ENCODE measurements at places on chromosomes 13 and 19. TPM values are rescaled to one million over a fixed set of nuclear protein-coding genes. Genes with fewer than 3 reads are reported as not detected.

- DNase-seq = no peak
These were observed 15.3 kb downstream of the ZNF536 start for GRCh38 chr19:30387311-30388115.

DNA sequence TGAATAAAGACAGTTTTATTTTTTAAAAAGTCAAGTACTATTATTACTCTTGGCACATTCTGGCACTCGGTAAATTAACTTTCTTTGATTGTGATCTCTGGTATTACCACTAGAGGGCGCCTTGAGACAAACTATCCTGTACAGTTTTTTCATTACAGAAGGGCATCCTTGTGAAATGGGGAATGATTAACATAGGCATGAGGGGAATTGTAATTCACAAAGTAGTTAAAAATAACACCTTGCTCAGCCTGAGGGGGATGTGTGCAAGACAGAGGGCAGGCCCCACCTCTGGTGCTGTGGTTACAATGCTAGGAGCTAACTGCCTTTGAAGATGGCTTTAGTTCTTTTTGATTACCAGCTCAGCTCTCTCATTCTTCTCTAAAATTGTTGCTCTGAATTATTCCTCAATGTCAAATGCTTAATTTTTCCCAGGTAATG is 24.2 kb upstream of the C1QTNF9B start:
- peak; percentile 38 for DNase-seq

KLHL1 gene
- total RNA-seq = not detected

- DNase-seq = no peak
These were observed 421.0 kb upstream of the TSHZ3 start for GRCh38 chr19:31770223-31770622.

DNA sequence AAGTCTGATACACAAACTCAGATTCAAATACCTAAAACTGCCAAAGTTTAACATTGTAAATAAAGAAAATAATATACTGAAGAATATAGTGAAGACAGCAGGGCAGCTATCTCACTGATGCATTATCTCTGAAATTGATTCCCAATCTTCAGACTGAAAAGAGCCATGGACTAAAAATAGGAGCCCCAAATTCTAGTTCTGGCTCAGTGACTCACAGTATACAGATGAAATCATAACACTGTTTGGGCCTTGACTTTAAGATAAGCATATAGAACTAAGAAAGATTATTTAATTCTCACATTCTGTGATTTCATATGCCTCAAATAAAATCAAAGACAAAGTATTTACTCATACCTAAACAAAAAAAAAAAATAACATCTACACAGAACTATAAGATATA is 53.9 kb downstream of the RBM26 start:
- no peak for DNase-seq

GRCh38 chr19:41843371-41843770 is 1.1 kb downstream of the LYPD4 start:
- DNase-seq = no peak

- no peak for DNase-seq
These were observed 1.5 kb downstream of the AMER2 start for GRCh38 chr13:25170554-25171111.

- DNase-seq = peak; percentile 59
These were observed 2.6 kb upstream of the MCEMP1 start for GRCh38 chr19:7674010-7675005.

PDE4C gene
- 2.4 TPM for total RNA-seq

PODNL1 gene
- not detected for total RNA-seq

ATP4A gene
- not detected for total RNA-seq

DNA sequence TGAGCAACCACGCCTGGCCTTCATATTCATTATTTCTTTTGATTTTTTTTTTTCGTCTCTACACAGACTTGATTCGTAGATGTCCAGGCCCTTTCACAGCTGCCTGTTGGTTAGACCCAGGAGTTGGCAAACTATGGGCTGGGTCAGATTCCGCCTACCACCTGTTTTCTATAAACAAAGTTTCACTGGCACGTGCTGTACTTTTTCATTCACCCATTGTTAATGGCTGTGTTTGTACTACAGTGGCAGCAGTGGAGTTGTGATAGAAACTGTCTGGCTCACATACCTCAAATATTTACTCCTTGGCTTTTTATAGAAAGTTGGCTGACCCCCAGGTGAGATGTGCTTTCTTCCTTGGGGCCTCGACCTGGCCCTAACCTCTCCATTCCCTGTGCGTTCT is 72.9 kb upstream of the TEX29 start:
- DNase-seq = no peak

GRCh38 chr19:42423462-42424344 is 3.5 kb downstream of the LIPE start:
- DNase-seq = peak; percentile 91

DNA sequence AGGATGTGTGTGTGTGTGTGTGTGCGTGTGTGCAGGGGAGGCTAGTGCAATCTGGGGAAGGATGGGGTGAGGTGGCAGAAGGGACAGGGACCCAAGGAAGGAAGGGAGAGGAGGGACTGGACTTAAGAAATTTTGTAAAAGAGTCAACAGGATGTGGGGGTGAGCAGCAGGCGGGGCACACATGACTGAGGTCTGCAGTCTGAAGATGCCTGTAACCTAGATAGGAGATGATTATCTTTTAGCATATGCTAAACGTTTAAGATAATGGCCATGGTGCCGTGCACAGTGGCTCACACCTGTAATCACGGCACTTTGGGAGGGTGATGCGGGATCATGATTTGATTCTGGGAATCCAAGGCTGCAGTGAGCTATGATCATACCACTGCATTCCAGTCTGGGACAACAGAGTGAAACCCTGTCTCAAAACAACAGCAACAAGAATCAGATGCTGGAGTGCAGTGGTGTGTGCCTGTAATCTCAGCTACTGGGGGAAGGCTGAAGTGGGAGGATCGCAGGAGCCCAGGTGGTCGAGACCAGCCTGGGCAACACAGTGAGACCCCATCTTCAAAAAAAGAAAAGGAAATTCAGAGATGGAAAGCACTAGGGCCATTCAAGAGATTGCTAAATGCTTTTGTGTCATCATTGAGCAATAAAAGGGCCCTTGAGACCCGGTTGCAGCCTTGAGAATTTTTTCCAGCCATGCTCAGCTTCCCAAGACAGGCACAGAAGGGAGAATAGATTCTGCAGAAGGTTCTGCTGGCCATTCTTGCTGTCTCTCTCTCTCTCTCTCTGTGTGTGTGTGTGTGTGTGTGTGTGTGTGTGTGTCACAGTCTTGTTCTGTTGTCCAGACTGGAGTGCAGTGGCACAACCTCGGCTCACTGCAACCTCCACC is 3.8 kb upstream of the ZNF414 start:
- DNase-seq = no peak

GRCh38 chr13:31394506-31394905 is 194.7 kb downstream of the B3GLCT start:
- no peak for DNase-seq

DNA sequence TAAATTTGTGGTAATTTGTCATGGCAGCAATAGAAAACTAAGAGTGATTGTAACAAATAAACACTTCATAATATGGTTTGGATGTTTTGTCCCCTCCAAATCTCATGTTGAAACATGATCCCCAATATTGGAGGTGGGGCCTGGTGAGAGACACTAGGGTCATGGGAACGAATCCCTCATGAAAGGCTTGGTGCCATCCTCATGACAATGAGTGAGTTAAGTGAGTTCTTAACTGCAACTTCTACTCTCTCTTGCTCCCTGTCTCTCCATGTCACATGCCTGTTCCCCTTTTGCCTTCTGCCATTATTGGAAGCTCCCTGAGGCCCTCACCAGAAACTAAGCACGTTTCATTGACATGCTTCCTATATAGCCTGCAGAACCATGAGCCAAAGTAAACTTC is 1233.2 kb downstream of the OLFM4 start:
- DNase-seq = no peak

DNA sequence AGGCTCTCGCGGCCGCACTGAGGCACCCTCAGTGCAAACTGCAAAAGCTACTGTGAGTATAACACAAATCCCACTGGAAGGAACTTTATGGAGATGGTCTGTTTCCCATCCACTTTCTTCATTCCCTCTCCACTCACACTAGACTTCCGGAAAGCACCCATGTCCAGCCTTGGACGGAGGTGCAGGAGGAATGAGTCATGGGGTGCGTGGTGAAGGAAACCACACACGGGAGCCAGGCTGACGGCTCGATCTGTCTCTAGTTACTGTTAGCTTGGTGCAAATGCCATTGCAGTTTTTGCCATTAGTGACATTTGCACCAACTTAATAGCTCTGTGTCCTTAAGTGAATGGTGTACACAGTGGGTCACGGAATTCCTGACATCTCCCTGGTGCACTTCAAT is 14.6 kb downstream of the NLRP8 start:
- no peak for DNase-seq

- no peak for DNase-seq
These were observed 767 bp downstream of the ETV2 start for GRCh38 chr19:35642312-35642711.

DNA sequence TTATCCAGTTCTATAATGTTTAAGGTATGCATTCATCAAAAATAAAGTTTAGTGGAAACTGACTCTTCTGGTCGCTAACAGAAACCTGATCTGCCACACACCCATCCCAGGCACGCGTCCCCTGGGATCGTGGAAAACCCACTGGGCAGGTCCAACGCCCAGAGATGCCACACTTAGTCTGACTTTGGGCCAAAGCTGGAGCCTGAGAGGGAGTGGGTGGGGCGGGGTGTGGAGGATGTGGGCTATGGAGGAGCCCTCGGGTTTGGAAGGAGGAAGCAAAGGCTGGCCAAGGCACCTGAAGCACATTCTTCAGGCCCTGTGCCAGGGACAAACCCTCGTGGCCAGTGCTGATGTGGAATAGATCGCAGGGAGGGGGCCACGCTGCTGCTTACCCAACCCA is 2.5 kb downstream of the IGFL1 start:
- peak; percentile 70 for DNase-seq

DNA sequence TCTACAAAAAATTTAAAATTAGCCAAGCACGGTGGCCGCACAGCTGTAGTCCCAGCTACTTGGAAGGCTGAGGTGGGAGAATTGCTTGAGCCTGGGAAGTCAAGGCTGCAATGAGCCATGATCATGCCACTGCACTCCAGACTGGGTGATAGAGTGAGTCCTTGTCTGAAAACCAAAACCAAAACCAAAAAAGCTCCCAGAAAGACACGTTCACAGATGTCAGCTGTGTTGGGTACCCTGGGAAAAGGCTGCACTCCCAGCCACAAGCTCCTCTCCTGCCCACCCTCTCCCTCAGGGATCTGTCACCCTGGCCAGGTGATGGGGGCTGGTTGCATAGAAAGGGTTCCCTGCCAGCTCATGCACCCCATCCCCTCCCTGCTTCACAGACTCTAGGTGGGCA is 53.3 kb downstream of the RNF6 start:
- DNase-seq = no peak

NCR1 gene
- not detected for total RNA-seq

- no peak for DNase-seq
These were observed 17.0 kb downstream of the KL start for GRCh38 chr13:33033051-33033812.

AMER2 gene
- total RNA-seq = not detected

GRCh38 chr19:17599780-17600179 is 44.3 kb downstream of the COLGALT1 start:
- no peak for DNase-seq

COX6B1 gene
- total RNA-seq = 488 TPM

TEX101 gene
- not detected for total RNA-seq

DNA sequence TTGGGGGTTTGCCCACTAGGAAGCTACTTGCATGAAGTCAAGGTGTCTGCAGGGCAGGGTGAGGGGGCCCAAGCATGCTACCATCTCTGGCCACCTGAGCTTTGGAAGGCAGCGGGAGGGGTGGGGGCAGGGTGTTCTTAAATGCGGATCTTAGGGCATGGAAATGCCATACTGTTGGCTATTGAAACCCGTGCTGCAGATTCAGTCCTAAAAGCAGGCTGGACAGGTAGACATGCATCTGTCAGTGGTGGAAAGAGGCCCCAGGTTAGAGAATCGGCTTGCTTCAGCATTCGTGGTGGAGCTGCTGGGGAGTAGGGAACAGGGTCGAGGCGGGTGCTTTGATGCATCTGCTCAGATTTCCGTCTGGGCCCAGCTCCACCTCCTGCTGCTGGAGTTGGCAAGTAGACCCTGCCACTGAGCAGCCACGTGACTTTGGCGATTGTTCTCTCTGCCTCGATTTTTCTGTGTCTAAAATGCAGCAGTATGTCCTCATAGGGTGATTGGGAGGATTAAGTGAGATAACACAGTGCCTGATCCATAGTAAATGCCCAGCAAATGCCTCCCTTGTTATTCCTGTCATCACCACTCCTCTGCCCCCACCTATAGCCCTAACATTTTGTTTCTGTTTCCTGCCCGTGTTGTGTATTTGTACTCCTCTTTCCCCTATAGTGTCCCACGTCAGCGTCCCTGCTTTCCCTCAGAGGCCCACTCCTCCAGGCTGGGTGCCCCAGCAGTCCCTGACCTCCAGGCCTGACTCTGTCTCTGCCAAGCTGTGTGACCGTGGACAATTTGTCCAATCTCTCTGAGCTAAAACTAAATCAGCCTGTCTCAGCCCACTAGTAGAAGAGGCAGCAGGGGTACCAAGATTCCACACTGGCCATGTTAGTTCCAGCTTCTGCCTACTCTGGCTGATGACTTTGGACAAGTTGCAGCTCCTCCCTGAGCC is 5.8 kb downstream of the PPP1R37 start:
- DNase-seq = no peak

- peak; percentile 46 for DNase-seq
These were observed 67.0 kb upstream of the SERP2 start for GRCh38 chr13:44306371-44307192.

DNA sequence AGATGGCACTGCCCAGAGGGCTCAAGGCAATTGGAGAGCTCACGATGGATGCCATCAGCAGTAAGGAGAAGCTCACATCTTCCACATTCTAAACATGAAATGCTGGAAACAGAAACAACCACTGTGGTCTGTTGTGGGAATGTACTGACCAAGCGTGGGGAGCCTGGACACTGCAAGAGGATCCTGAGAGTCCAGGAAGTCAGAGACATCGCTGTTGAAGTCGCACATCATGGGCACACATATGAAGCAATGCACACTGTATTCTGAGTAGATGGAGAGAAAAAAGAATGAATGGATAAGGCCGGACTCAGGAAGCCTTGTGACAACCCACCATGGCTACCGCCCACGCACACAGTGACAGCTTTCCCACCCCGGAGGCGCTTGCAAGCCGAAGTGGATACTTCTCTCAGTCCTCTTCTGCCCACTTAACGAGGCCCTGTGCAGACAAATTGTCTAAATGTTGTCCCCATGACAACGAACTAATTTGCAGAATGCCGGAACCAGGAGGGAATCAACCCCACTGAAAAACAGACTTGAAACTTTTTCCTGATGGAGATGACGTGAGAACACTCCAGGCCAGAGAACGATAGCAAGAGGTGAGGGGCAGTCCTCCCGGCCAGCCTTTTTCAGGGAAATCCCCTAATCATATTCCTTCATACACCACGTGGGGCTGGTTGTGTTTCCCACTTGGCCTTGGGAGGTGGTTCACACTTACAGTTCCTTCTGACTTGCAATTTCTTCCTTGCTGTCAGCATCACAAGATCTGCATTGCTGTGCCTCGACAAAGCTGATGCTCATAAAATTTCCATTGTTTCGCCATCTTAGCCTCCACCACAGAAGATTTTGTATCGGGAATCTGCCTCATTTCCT is 109.6 kb upstream of the SERP2 start:
- DNase-seq = no peak

SIX5 gene
- total RNA-seq = 12.9 TPM

APOE gene
- 1.1 TPM for total RNA-seq
